CD4-positive, alpha-beta T cell treated with Interleukin-4 for 4 hours (primary cell): ENCODE measurements at places on chromosomes 2 and 18.

DNA sequence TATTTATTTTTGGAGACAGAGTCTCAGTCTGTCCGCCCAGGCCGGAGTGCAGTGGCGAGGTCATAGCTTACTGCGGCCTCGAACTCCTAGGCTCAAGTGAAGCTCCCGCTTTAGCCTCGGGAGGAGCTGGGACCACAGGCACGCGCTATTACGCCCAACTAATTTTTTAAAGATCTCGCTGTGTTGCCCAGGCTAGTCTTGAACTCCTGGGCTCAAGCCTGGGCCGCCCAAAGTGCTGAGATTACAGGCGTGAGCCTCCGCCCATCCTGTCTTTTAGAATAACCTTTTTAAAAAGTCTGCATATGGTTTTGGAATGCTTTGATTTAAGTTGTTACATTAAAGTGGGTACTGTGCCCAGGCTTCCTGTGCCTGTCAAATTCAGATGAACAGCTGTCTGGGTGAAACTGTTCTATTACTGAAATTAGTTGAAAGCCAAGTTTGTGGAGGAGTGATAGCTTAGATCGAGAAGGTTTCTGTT lies 944 bp downstream of the RAB3GAP1 start:
- DNase-seq = peak; percentile 34

DNA sequence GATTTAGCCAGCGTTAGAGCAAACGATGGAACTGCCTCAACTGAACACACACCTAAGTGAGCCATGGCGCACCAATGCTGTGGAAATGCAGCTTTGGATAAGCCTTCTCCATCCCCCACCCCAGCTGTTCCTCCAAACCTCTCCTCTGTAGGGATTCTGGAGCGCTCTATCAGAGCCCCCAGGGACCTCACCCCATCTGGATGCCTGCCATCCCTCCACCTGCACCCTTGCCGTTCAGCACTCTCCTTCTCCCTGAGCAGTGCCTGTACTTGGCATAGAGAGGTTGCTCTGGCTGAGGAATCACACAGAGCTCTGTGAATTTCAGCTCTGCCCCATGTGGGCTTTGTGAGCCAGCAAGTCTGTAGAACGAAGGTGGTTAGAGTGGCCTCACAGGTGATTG lies 42.8 kb upstream of the INHBB start:
- no peak for DNase-seq

DNA sequence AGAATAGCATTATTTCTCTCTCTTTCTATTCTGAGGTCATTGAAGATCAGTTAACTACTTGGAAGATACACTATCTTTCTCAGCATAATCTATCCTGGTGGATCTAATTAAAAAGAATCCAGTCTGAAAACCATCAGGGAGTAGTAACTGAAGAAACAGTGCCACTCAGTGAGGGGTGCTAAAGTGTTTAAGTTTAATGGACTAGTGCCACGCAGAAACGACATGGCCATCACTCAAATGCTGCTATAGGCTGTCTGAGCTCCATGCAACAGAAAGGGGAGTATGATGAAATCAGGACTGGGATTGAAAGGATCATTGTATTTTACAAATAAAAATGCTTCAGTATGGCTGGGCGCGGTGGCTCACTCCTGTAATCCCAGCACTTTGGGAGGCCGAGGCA lies 23.3 kb downstream of the LRRC30 start:
- no peak for DNase-seq

DNA sequence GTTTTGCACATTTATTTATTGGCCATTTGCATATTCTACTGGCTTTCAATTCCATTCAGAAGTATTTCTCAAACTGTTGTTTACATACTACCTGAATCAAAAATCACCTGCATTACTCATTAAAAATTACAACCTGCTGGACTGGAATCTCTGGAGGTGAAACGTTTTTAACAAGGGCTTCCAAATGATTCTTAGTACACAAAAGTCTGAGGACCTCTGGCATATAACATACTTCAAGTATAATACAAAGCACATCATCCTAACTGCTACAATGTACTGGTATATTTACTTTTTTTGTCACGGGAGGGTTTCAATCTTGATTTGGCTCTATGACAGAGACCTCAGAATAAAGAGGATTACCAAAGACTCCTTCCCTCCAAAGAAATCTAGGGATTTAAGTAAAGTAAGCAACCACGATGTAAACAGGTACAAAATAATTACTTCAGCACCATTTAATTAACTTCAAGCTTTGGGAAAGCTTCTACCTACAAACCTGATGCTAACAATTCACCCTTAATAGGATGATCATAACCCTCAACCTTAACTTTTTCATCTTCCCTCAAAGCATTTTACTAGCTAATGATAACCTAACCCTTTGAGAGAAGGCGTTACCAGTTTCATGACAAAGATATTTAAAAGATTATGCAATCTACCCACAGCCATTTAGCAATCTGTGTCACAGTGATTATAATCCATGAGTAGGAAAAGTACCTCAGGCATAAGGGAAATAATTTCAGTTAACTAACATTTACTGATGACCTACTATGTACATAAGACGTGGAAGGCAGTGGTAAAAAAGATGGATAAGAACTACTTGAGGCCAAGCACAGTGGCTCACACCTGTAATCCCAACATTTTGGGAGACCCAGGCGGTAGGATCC lies 24.7 kb downstream of the ATAD2B start:
- DNase-seq = no peak
